ENCODE measurements at places on chromosomes 2 and 18.

DNA sequence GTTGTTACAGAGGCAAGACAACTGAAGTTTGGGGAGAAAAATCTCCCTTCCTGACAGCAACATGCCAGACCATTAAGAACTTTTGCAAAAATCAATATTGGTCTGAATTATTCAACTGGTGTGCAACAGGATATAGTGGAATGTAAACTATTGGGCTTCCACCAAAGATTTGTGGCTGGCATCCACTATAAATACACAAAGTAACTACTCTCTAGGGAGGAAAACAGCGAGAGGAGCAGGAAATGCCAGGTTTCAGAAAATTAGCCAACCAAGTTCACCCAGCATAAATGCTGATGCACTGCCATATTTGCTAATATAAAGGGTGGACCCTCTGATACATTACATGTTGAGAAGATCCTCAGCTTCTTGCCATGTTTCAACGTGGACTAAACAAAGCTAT lies 267.6 kb upstream of the LYPD1 start:
- DNase-seq = no peak

- peak; percentile 77 for DNase-seq
Observed at GRCh38 chr2:229407170-229407569, 136.1 kb upstream of the PID1 start.

DNA sequence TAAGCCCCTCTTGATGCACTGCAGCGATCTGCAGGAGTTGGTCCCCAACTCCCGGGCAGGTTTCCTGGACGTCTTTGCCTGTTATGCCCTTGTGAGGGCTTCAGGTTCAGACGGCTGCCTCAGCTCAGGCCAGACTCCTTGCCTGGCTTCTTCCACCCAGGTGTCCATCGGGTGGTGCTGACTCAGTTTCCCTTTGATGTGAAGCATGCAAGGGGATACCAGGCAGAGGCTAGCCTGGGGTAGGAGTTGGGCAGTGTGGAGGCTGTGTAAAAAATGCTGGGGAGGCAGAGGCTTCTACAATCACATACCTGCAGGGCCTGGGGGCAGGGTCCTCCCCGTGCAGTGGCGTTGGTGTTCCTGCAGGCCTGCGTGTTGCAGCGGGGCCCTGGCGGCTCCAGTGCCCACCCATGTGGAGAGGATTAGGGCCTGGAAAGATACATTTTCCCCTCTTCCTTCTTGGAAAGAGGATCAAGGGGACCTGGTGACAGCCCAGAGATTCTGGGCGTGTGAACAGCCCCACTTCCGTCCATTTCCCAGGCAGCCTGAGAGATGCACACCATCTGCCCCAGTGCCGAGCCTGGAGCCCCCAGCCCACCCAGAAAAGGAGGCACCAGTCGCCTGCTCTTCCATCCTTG lies 338.3 kb downstream of the DYSF start:
- no peak for DNase-seq

DNA sequence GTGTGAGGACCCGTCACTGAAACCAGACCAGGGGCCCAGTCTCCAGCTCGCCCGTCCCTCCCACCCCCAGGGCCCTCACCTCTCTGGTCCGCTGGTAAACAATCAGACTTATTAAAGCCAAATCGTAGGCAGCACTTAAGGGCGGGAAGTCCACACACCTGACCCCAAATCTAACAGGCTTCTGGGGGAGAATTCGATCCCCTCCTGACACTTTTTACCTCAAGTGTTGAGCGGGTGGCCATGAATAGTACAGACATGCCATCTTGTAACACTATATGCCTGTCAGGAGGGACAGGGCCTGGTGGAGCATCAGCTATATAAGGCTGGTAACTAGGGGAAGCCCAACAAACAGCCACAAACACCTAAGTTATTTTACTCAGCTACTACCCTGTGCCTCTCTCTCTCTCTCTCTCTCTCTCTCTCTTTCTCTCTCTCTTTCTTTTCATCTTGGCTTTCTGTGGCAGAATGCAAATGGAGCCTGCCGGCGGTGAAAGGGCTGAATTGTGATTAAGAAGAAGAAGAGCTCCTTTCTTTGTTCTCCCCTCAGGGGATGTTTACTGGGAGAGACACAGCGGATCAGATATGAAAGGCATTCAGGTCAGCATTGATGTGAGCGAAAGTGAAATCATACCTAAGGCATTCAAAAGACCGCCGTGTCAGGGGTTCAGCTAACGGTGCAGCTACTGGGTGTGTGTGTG lies 9.5 kb downstream of the ZEB2 start:
- DNase-seq = peak; percentile 79

DNA sequence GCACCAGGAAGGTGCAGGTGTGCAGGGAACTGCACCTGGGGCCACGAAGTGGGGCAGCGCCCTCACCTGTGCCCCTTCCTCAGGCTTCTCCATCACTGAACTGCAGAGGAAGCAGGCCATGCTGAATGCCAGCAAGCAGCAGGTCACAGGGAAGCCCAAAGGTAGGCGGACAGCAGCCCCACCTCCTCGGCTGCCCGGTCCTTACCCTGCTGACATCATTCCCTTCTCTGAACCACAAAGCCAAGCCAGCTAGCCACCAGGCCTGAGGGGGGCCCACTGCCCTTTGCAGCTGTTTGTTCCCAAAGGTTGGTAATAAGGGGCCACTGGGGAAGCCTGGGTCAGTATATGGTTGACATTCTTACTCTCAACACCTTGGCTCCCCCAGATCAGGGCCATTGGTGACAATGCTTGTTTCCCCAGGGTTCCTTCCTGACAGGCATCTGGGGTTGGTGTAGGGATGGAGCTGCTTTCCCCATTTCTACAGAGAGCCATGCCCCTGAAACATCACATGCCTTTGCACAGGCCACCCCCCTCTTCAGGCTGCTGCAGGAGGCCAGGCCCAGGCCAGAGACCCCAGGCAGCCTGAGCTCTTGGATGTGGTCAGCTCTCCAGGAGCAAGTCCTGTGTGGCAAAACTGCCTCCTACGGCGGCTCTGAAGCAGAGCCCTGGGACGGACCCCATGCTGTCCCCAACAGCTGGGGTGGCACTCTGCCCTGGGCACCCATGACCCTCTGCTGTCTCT lies 47.8 kb downstream of the FAM168B start:
- DNase-seq = no peak

Data from kidney tubule cell (primary cell).